ENCODE measurements at places on chromosomes 2 and 18. TPM values are rescaled to one million over a fixed set of nuclear protein-coding genes. Genes with fewer than 3 reads are reported as not detected.

The LPIN1 gene
- 41.1 TPM for total RNA-seq

The RAPGEF4 gene
- not detected for total RNA-seq

- DNase-seq, result no peak
These were observed 254.1 kb downstream of the GLI2 start for GRCh38 chr2:120989512-120990441.

- no peak for DNase-seq
These were observed 144.4 kb downstream of the MREG start for GRCh38 chr2:215868846-215869543.

DNA sequence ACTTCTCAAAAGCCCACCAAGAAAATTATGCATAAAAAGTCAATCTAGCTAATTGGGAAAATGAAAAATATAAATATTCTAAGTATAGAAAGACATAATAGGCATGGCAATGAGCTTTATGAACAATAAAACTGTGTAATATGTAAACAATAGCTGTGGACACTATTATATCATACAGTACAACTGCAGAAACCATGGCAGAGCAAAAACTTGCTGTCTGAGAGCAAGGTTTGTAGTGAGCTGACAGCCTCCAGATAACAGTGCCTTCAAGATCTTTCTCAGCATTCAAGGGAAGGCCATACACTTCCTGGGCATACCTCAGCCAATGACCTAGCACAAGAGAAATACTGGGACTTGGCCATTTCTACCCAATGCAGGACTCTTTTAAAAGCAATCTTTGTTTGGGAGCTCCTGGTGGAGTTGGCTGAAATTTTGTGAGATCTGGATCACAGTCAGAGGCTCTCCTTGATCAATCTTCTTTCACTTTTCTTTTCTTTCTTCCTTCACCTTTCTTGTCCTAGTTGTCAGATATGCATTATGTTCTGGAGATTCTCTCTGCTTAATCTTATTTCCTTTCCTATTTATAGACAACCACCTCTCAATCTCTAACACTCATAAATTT is 427.2 kb upstream of the UBE2E3 start:
- DNase-seq, result no peak

The GALNT14 gene
- total RNA-seq, result 0.43 TPM
